ENCODE measurements at places on chromosomes 3 and 15. TPM values are rescaled to one million over a fixed set of nuclear protein-coding genes. Genes with fewer than 3 reads are reported as not detected.

RTF1 gene
- polyA plus RNA-seq: 42.0 TPM

CHRNA3 gene
- 26.6 TPM for polyA plus RNA-seq

SLC22A14 gene
- 0.13 TPM for polyA plus RNA-seq

TM6SF1 gene
- 1.4 TPM for polyA plus RNA-seq

FOXL2 gene
- polyA plus RNA-seq: not detected

RASL12 gene
- polyA plus RNA-seq: 3.6 TPM

- peaks cover 42% of the 10 kb centered on the region for H3K27me3 ChIP-seq
- no peaks in the 10 kb centered on the region for H3K36me3 ChIP-seq
- no peak overlapping the region for H3K4me3 ChIP-seq
- no peaks in the 10 kb centered on the region for H3K4me1 ChIP-seq
- no peak for DNase-seq
- no peak overlapping the region for H3K27ac ChIP-seq
These were observed 199.7 kb downstream of the RPLP1 start for GRCh38 chr15:69652293-69652692.

DNA sequence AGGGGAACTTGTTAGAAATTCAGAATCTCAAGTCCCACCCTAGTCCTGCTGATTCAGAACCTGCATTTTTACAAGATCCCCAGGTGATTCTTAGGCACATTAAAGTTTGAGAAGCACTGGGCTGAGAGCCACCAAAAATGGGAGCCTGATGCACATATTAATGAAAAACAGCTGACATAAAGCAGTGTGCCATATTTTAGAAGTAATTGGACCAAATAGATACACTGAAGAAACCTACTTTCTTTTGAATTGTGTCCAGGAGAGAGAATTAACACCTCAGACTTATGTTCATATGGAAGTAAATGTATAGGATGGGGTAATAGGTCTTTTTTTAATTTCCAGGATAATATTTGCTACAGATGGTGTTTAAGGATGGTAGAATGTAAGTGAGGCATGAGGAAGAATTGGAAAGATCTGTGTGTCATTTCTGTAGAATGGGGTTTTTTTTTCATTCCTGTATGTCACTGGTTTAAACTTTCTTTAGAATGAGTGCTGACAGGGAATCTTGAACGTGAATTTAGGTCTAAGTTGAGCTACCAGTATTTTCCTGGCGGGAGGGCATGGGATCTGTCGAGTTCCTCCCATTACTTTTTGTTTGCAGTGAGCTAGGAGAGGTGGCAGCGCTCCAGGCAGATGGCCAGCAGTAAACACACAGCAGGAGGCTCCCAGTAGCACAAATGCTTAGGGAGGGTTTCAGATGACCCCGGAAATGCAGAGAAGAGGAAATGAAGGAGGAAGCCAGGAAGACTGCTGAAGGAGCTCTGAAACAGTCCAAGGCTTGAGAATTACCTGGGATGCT lies 185.6 kb downstream of the PLCL2 start:
- no peak for DNase-seq
- no peaks in the 10 kb centered on the region for H3K4me1 ChIP-seq
- H3K27me3 ChIP-seq: no peaks in the 10 kb centered on the region
- no peak overlapping the region for H3K4me3 ChIP-seq
- H3K27ac ChIP-seq: no peak overlapping the region

DNA sequence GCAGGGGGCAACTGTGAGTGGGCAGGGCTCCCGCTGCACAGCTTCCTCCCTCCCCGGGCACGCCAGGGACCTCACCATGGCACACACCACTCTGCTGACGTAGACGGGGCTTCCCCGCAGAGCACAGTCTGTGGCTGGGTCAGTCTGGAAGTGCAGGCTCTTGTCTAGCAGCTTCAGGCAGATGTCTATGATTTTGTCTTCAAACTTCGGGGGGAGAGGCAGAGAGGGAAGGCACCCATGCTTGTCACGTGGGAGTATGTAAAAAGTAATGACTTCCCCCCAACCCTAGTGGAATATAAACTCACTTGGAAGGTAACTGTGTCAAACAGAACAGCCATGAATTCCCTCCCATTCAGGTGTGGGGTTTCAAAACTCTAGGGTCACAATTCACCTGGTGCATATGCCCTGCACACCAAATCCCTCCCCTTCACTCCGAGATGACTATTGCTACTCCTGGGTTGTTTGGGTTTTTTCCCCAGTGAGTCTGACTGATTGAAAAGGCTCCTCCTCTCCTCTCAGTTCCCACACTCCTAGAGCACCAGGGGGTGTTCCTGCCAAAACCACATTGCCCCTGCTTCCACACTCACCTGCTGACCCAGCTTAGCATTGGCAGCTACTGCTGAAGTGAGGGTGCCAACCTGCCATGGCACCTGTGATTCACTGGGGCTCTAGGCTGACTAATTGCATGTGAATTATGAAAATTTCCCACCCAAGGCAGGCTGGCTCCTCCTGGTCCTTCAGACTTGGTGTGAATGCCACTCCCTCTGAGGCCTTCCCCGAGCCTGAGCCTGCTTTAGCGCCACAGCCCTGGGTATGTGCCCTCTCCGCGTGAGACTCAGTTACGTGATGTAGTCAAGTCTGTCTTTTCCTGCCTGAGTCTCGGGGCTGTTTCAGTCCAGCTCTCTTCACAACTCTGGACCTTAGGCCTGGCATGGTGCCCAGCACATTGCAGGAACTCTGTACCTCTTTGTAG lies 13.0 kb downstream of the TGM5 start:
- H3K27me3 ChIP-seq: peaks cover 12% of the 10 kb centered on the region
- no peak for DNase-seq
- H3K4me3 ChIP-seq: no peak overlapping the region
- no peaks in the 10 kb centered on the region for H3K36me3 ChIP-seq
- no peaks in the 10 kb centered on the region for H3K4me1 ChIP-seq

GRCh38 chr3:170360916-170361315 lies 3.4 kb downstream of the SKIL start:
- H3K27ac ChIP-seq: no peak overlapping the region
- no peaks in the 10 kb centered on the region for H3K27me3 ChIP-seq
- DNase-seq: no peak
- H3K4me1 ChIP-seq: peaks cover 2% of the 10 kb centered on the region
- no peak overlapping the region for H3K4me3 ChIP-seq

DNA sequence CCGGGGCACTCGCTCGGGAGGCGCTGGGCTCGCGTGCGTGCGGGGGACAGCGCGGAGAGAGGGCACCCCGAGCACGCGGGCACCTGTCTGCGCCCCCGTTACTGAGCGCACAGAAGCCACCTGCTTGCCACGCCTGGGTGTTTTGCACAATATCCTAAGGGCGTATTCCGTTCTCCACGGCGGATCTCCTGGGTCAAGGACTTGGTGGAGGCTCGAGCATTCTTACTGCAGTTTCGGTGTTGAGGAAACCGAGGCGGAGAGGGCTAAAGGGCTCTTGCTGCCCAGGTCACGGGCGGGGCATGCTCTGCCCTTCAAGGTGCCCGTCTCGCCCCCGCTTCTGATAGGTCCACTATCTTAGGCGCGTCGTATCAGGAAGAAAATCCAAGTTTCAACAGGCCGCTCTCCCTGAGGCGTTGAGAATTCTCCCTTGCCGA lies 526 bp downstream of the GPD1L start:
- peak overlapping the region; percentile 68 for H3K4me3 ChIP-seq
- H3K4me1 ChIP-seq: peaks cover 6% of the 10 kb centered on the region
- H3K27me3 ChIP-seq: no peaks in the 10 kb centered on the region
- no peaks in the 10 kb centered on the region for H3K36me3 ChIP-seq

DNA sequence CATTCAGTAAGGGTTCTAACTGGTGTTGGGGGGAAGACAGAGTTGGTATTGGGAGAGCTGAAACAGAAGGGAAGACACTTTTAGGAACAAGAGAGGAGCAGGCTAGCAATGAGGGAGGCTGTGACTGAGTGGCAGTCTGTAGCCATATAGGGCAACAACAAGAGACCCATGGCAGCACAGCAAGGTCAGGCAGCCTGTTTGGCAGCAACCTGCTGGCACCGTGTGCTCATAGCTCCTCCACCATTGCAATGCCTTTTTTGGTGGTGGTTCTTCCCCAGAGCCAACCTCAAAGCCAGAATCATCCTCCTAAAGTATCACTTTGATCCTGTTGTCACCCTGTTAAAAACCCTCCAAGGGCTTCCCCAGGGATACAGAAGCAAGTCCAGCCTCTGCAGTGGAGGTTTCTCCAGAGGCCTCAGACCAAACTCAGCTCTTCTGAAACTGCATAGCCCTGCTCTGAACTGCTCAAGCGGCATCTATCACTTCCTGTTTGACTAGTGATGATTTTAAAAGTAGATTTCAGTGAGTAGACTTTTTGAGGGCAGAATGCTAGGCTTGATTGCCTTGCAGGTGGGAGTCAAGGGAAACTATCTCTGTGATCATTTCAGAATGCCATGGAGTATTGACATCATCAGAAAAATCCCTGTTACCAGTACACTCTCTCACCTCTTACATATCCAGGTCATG lies 176.9 kb downstream of the STAC start:
- no peak overlapping the region for H3K27ac ChIP-seq
- DNase-seq: no peak
- no peaks in the 10 kb centered on the region for H3K4me1 ChIP-seq
- H3K4me3 ChIP-seq: no peak overlapping the region

DNA sequence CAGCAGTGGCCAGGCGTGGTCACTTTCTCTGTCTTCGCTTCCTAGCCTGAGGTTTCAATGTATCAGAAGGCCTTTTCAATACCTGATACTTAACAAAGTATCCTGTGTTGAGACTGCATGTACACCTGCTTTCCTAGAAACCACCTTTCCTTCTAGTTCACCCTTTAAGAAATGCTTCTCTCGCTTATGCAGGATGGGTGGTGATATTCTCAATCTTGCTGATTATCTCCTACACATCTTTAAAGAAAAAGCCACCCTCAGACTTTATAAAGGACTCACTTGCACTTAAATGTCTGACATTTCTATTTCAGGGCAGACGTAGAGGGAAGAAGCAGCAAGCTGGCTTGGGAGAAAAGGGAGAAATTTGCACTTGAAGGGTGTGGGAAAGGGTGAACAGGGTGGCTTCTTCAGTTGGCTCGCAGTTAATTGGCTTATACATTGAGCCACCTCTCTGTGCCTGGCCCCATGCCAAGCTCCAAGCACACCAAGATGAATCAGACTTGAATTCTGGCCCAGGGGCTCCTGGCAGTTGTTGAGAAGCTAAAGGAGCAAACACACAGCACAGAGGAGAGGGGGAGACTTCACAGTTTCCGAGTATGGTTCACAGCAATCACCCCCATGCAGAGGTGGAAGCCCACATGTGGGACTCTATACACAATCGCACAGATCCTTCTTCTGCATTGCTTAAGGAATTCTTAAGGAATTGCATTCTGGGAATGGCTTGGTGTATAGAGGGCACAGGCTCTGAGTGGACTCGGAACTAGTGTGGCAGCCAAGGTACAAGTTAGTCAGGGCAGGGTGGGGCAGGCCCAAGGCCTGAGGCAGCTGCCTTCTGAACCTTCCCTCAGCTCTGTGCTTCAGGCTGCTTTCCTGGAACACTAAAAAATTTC lies 1.3 kb downstream of the ARL6IP5 start:
- peak overlapping the region; percentile 75 for H3K4me3 ChIP-seq
- H3K27ac ChIP-seq: peak overlapping the region; percentile 88
- no peaks in the 10 kb centered on the region for H3K27me3 ChIP-seq
- H3K4me1 ChIP-seq: peaks cover 51% of the 10 kb centered on the region

GRCh38 chr3:21795921-21796320 lies 44.9 kb upstream of the ZNF385D start:
- no peak overlapping the region for H3K27ac ChIP-seq
- DNase-seq: no peak
- H3K27me3 ChIP-seq: no peaks in the 10 kb centered on the region
- no peak overlapping the region for H3K4me3 ChIP-seq
- H3K4me1 ChIP-seq: no peaks in the 10 kb centered on the region

Measured in large intestine (tissue), 12 donors.